ENCODE measurements at places on chromosomes 16 and 17.

GRCh38 chr17:74862108-74862901 lies 2.6 kb upstream of the GRIN2C start:
- DNase-seq = peak; percentile 62

DNA sequence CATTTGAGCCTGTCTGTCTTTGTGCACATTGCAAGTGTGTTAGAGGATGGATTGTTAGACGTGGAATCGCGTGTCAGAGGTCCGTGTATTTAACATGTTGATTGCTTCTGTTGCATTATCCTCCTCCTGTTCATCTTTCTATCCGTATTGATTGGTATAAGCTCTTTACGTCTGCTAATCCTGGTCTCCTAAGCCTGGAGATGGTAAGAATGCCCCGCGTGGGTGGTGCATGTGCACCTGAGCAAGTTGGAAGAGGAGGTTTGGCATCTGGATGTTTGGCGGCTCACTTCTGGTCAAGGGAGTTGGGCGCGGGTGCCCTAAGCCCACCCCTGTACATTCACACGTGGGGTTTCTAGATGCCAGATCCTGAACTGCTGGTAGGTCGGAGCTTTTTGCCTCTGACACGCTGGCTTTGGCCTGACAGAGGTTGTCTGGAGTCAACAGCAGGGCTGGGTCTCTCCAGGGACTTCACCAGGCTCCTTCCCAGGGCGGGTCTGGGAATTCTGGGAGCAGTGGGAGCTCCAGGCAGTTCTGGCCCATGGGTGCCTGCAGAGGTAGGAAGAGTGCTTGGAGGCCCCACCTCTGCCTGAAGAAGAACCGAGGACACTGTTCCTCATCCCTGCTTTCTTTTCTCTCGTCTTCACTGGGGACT lies 107.3 kb downstream of the OR1D5 start:
- no peak for DNase-seq

- DNase-seq = no peak
Measured at GRCh38 chr17:71208111-71208704, 912.6 kb upstream of the SOX9 start.

DNA sequence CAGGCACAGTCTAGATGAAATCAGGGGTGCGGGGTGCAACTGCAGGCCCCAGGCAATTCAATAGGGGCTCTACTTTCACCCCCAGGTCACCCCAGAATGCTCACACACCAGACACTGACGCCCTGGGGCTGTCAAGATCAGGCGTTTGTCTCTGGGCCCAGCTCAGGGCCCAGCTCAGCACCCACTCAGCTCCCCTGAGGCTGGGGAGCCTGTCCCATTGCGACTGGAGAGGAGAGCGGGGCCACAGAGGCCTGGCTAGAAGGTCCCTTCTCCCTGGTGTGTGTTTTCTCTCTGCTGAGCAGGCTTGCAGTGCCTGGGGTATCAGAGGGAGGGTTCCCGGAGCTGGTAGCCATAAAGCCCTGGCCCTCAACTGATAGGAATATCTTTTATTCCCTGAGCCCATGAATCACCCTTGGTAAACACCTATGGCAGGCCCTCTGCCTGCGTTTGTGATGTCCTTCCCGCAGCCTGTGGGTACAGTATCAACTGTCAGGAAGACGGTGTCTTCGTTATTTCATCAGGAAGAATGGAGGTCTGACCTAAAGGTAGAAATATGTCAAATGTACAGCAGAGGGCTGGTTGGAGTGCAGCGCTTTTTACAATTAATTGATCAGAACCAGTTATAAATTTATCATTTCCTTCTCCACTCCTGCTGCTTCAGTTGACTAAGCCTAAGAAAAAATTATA lies 1.6 kb downstream of the HBA1 start:
- no peak for DNase-seq

DNA sequence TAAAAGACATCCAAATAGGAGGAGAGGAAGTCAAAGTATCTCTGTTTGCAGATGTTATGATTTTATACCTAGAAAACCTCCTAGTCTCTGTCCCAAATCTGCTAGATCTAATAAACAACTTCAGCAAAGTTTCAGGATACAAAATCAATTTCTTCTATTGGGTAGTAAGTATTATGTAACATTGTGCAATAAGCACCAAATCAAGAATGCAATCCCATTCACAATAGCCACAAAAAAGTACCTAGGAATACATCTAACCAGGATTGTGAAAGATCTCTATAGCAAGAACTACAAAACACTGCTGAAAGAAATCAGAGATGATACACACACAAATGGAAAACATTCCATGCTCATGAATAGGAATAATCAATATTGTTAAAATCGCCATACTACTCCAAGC lies 13.0 kb downstream of the NLRP1 start:
- no peak for DNase-seq

DNA sequence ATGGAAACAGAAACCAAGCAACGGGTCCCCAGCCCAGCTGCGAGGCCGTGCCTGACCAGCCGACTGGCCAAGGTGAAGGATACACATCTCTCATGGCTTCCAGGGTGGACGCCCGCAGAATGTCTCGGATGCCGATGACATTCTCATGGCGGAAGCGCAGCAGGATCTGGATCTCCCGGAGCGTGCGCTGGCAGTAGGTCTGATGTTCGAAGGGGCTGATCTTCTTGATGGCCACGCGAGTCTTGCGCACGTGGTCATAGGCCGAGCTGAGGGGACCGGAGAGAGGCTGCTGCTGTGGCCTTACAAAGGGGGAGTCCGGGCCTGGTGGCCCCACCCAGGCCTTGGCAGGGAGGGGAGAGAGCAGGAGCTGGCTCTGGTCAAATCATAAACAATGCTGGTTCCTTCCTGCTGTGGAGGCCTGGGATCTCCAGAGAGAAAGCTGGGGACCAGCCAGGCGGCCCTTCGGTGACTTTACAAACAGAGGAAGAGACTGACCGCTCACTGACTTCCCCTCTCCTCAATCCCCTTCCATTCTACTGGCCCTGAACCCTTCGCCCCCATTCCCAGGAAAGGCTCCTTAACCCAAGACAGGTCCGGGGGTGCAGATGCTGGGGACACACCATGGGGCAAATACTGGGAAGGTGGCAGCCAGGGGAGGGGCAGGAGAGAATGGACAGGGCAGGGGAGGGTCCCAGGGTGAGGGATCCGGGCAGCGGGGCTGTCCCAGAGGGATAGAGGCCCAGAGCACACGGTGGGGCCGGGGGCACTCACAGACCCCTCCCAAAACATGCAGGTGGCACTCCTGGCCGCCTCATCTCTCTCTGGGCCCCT lies 1.1 kb downstream of the MAPK3 start:
- no peak for DNase-seq

DNA sequence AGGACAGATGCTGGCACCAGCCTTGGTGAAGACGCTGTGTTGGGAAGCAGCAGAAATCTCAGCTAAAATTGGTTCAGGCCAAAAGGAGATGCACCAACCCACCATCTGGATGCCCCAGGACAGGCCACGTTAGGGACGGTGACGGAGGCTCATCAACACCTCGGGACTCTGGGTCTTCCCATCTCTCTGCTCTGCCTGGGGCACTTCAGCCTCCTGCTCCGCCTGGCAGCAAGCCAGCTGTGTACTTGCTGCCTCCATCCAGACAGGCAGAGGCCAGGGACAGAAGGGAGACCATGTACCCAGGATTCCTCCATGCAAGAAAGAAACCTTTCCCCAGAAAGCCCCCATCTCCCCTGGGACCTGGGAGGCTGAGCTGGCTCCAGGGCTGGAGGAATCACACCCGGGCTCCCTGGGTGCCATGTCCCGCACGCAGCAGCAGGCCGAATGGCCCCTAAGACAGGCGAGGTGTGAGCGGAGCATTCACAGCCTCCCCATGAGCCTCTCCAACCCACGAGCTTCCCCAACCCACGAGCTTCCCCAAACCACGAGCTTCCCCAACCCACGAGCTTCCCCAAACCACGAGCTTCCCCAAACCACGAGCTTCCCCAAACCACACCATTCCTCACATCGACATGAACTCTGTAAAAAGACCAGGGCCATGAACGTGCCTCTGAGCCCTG lies 274.5 kb downstream of the C16orf95 start:
- no peak for DNase-seq
